ENCODE measurements at places on chromosomes 12 and 14.

DNA sequence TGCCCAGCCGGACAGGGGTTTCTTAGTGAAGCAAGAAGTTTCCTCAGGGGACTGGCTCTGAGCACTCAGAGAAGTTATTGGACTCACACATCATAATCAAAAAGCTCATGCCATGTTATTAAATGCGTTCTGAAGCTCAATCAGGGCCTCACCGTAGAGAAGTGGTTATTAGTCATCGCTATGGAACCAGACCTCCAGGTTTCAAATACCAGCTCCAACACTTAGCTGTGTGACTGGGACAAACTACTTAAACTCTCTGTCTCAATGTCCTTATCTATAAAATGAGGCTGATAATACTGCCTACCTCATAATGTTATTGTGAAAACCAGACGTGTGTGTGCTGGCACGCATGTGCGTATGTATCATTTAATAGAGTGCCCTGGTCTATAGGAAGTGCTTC is 7.3 kb downstream of the STAT6 start:
- no peak for DNase-seq

- DNase-seq = no peak
Measured at GRCh38 chr12:12398026-12398859, 41.4 kb downstream of the BORCS5 start.

DNA sequence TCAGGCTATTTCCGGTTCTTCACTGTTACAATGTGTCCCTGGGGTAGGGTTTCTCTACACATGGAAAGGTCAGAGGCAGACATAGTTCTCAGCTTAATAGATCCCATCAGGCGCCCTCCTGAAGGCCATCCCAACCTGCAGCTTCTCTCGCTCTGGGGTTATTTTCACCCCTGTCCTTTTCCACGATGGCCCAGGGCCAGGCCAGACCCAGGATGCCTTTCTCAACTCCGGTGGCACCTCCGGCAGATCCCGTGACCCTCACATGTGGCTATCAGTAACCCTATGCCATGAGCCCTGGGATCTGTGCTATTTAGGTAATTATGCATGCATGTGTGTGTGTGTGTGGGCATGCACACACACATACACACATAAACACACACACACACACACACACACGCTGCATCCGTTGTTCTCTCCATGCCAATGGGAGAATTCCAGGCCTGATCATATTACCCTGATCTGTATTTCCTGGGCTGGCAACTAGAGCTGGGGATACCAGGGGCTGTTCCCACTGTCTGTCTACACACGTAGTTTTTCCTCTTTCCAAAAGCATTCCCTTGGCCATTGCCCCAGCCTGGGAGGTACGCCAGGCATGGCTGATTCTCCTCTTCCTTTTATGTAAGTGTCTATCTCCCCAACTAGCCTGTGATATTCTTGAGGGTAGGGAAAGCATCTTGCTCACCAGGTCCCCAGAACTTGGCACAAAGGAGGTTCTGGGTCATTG is 51.2 kb upstream of the NOS1 start:
- DNase-seq = no peak

GRCh38 chr14:85234156-85235025 is 295.6 kb upstream of the FLRT2 start:
- no peak for DNase-seq

DNA sequence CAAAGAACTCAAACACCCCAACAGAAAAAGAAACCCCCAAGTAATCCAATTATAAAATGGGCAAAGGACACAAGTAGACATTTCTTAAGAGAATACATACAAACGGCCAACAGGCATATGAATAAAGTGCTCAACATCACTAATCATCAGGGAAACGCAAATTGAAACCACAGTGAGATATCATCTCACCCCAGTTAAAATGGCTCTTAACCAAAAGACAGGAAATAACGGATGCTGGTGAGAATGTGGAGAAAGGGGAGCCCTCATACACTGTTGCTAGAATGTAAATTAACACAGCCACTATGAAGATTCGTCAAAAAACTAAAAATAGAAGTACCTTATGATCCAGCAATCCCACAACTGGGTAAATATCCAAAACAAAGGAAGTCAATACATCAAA is 52.4 kb downstream of the CLMN start:
- DNase-seq = no peak

DNA sequence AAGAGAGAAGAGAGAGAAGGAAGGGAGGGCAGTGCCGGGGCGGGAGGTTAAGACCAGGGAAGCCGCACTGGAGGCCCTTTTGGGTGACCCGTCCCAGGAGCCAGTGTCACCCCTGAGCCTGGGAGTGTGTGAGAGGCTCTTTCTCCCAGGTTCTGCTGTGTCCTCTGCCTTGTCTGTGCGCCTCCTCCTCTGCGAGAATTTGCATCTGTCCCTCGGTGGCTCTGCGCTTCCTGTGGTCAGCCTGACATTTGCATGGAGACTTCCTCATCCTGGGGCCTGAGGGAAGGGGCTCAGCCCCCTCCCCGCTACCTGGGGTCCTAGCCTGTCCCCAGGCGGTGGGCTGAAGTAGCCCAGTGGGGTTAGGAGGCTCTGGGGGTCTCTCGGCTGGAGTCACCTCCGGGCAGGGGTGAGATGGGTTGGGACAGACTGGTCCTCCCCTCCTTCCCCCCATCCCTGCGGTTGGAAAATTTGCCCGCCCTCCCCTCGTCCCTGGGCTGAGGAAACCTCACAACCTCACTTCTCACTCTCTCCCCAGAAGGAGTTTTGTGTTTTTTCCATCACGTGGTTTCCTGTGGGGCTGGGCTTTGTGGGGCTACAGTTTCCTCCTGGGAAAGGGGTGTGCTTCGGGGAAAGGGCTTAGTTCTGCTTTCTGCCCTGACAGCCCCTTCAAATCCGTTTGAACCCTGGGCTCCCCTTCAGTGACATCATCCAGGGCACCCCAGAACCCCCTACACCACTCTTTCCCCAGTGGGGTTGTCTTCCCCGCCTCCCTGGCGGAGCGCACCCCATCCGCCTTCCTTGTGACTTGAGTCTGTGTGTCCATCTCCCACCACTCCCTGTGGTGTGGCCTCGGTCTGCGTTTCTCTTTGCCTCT is 2.5 kb downstream of the PTPN6 start:
- peak; percentile 98 for DNase-seq

DNA sequence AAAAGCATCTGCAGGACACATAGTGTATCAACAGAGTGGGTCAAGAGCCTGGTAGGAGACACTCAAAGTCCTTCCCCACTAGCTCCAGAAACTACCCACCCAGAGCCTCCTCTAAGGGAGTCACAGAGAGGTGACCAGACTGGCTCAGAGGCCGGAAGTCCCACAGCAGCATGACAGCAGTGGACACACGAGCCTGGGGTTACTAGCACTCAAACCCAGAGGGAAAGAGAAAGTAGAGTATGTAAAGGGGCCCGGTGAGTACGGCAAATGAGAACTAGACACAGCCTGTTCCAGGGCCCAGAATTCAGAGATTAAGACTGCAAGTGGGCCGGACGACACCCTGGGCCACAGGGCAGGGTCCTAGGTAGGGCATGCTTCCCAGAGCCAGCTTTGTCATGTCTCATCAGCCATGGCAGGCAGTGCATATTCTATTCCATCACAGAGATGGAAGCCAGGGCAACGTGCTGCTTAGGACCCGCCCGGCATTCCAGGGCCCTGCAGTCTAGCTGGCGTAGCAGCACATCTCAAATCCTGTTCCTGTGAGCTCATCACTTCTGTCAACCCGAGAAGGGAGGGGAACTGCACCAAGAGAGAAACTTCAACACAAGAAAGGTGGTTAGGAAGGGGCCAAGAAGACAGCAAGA is 4.2 kb downstream of the IFFO1 start:
- DNase-seq = no peak

- DNase-seq = no peak
Measured at GRCh38 chr12:81231574-81232368, 153.9 kb downstream of the ACSS3 start.

- DNase-seq = no peak
Measured at GRCh38 chr14:68440820-68441219, 352.0 kb downstream of the ZFP36L1 start.

GRCh38 chr12:12807970-12808702 is 5.0 kb upstream of the DDX47 start:
- peak; percentile 44 for DNase-seq

GRCh38 chr14:98834119-98834518 is 437.9 kb downstream of the BCL11B start:
- no peak for DNase-seq

DNA sequence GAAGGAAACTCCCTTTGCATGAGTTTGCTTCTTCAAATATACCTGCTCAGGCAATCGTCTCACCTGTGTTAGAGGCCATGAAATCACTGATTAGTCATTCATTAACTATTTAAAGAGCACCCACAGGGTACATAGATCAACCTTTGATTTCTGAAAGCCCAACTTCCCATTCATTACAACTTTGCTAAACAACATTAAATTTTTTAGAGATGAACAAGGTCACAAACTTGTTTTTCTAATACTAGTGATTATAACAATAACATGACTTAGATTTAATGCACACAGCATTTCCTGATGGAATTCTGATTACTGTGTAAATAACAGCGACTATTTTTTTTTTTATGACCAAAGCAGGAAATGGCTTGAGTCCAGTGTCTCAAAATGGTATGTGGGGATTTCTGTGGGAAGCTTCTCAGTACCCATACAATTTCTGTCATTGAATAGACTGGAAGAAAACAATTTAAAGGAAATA is 5.4 kb upstream of the ERO1A start:
- DNase-seq = no peak

DNA sequence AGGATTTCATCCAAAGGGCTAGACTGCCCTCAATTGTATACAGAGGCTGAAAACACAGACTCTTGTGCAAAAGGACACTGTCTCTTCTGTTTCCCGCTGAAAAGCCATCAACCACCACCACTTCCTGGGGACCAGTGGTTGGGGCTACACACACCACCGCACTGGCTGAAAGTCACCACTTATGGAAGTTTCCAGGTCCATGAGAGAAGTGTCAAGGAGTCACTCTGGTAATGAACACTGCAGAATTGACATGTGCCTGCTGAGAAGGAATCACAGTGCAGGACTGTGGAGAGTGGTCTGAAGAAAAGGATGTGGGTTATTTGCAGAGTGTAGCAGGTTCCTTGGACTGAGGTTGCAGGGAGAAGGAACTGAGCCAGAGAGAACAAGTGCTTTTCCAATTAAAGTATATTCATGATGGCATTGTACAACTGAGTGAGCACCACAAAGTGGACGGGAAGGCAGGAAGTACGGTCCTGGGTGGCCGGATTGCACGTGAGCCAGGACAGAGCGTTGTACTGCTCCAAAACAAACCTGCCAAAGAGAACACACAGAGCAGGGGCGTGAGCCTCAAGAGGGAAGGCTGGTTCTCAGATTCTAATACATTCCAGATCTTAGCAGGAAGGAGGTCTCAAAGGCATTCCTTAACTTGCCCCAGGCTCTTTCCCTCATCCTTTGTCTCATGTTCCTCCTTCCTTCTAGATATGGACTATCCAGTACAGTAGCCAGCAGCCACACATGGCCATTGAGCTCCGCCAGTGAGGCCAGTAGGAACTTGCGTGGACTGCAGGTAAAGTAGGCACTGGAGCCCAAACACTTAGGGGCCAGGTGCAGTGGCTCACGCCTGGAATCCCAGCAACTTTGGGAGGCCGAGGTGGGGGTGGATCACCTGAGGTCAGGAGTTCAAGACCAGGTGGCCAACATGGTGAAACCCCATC is 316.4 kb downstream of the MED13L start:
- no peak for DNase-seq

DNA sequence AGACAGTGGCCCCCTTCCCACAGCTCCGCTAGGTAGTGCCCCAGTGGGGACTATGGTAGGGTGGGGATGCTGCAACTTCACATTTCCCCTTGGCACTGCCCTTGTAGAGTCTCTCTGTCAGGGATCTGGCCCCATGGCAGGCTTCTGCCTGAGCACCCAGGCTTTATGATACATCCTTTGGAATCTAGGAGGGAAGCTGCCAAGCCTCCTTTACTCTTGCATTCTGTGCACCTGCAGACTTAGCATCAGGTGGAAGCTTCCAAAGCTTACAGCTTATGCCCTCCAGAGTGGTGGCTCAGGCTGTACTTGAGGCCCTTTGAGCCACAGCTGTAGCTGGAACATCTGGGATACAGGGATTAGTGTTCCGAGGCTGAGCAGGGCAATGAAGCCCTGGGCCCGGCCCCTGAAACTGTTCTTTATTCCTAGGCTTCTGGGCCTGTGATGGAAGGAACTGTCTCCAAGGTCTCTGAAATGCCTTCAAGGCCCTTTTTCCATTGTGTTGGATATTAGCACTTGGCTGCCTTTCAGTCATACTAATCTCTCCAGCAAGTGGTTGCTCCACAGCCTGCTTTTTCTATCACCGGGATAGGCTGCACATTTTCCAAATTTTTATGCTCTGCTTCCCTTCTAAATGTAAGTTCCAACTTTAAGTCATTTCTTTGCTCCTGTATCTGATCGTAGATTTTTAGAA is 22.2 kb upstream of the OR6J1 start:
- no peak for DNase-seq

DNA sequence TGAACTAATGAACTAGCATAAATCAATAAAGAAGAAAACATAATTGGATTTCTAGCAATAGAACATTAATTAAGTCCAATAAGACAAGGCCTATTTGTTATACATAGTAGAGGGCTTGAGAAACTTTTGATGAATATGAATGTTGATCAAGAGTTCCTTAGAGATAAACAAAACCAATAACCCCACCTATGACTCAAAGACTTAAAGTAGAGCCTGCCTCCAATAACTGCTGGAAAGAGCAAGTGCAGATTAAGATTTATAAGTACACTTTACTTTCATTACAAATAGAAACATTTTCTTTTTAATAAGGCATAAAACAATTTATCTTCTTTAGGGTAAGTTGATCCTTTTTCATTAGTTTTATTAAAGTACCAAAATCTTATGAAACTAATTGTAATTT is 185.7 kb downstream of the SRGAP1 start:
- no peak for DNase-seq

DNA sequence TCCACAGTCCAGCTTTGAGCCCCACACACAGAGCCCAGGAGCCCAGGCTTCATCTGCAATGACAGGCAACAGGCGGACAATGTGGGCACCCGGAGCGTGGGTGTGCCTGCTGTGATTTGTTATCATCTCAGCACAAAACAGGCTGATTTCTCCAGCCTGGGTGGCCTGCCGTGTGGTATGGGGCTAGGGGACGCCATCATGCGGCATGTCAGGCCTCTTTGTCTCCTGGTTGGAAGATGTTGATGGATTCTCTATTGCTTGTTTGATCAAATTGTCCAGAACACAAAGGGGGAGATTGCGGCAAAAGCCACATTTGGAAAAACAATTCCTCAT is 147.1 kb downstream of the KIF26A start:
- no peak for DNase-seq

DNA sequence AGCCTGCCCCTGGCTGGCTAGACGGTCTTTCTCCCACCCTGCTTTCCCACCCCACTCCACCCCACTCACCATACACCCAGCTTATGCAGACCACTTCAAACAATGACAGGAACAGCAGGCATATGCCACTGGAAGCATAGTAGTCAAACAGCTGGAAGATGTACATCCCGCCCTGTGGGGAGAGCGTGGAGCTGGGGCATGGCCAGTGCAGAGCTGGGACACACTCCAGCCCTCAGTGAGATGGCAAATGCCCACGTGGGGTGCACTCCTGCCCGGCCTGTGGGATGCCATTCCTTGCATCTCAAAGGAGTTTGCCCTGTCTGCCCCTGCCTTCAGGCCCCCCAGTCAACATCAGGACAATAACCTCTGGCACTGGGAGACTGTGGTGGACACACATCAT is 18.8 kb downstream of the SLC6A12 start:
- DNase-seq = no peak

GRCh38 chr12:33439587-33440011 is at the start of gene SYT10:
TSS of gene SYT10 (minus strand) at chr12:33439819. CDS start at chr12:33439522, 297 bp downstream.
- DNase-seq = no peak

GRCh38 chr12:49357103-49357678 is 10.1 kb upstream of the SPATS2 start:
- no peak for DNase-seq

GRCh38 chr14:36582011-36582873 is at the start of gene NKX2-8:
TSS of gene NKX2-8 (minus strand) at chr14:36582614. CDS start at chr14:36582389, 225 bp downstream.
- no peak for DNase-seq
